ENCODE measurements at places on chromosomes 5 and 9.

DNA sequence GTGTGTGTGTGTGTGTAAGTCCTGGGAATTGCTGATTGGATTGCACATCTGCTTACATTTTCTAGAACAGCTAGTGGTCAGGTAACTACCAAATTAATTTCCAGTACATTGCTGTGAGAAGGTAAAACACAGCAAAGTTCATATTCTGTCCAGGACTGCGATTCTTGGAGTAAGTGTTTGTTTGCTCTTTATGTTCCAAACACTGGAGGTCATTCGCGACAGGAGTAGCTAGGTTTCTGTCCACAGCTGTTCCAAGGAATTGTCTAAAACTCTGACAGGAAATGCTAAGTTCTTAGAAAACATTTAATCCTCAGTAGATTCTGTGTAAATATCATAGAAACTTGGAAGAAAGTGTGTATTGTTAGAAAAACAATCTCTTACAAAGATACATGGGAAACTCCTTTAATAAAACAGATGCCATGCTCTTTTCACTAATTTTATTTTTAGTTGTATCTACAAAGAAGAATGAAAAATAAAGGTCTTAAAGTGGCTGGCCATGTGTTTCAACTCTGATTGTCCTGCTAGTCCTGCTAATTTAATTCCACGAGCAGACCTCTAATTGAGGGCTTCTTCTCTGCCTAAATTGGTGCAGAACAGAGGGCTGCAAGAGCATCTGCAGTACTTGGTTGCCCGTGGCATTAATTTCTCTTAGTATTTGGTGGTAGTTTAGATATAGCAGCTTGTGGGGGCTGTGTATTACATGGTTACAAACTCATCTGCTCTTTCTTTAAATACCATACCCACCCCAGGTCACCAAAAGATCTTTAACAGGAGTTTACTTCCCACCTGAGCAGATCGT is 464.5 kb downstream of the RASEF start:
- no peak for DNase-seq

DNA sequence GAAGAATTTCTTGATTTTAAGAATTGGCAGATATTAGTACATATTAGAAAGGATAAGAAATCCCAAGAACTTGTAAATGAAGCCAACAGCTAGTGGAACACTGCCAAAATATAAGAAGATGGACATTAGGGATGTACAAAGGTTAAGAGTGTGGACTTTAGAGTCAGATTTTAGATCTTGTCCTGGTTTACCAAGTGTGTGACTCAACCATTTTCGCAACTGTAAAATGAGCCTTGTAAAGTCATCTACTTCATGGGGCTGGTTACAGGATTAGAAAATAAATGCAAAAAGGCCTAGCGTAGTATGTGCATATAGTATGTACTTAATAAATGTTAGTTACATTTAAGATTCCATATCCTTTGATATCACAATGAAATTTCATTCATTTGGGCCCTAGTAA is 260.0 kb downstream of the RAB3C start:
- no peak for DNase-seq

DNA sequence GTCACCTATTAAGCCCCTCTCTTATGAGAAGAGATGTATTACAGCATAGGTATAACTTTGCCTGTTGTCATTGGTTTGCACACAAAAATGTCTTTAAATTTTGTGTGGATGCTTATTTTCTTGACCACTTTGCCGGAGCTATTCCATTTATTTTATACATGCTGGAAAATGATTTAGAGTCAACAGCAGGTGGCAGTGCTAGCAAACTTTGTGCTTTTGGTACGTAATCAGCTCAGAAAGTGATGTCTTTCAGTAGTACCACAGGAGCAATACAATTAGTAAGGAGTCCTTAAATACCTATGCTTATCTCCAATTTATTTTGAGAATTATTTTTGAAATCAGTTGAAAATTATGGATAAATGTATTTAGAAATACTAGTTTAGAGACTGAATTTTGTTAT is 19.8 kb upstream of the NUDT12 start:
- DNase-seq, result no peak

DNA sequence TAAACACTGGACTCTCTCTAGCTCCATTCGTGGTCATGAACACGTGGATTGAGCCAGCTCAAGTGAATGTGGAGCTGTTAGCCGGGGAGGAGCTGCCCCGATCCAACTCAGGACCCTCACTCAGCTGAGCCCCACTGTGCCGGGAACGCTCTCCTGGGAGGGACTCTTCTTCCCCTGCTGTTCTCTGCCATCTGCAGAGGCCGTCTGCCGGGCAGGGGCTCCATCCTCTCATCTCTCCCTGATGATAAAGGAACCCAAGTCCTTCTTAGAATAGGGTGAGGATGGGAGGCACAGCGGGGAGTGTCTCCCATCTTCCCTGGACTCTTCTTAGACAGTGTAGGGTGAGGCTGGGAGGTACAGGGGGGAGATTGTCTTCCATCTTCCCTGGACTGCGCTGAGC is 120.5 kb upstream of the IRX4 start:
- DNase-seq, result no peak

DNA sequence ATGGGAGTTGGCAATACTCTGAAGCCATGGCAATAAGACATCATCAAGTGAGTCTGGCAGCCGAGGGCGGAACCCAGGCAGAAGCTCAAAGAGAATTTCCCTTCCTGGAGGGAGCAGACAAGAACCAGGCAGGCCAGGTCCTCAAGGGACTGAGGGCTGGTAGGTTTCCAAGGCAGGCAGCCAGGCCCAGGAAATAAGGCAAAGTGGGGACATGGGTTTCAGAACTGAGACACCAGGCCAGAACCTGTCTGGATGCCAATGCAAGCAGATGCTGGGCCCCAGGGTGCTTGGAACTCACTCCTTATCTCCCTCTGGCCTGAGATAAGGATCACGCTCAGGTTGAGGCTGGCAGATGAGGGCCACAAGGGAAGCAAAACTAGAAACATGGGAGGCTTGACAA is 8.9 kb downstream of the TSSK1B start:
- DNase-seq, result no peak

GRCh38 chr5:104859437-104859836 is 1296.8 kb upstream of the NUDT12 start:
- DNase-seq, result no peak

DNA sequence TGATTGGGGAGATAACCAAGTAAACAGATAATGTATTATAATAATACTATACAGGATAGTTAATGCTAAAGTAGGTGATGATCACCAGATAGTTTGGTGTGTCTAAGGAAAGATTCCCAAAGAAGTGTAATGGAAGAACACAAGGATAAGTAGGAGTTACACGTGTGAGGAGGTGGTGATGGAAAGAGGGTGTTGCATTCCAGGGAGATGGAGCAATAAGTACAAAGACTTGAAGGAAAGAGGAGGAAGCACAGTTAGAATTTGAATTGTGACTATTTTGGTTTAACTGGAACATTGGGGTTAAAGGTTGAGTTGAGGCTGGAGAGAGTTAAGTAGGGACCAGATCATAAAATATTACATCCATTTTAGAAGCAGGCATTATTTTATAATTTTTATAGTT is 76.9 kb downstream of the IPO11 start:
- DNase-seq, result no peak

- DNase-seq, result no peak
Observed at GRCh38 chr5:161751265-161751664, 65.7 kb downstream of the GABRA6 start.

DNA sequence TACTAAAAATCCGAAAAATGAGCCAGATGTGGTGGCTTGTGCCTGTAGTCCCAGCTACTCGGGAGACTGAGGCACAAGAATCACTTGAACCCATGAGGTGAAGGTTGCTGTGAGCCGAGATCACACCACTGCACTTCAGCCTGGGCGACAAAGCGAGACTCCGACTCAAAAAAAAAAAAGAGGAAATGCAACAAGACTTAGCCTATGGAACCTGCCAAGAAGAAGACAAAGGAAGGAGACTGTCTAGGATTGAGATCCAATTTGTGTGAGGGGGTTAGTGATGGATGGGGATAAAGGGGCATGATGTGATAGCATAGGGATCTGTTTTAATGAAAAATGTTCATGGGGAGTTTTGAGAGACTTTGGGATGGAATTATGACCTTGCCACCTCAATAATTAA is 72.9 kb downstream of the RAB24 start:
- no peak for DNase-seq

- DNase-seq, result no peak
Observed at GRCh38 chr9:134690946-134691694, 49.5 kb downstream of the COL5A1 start.

- DNase-seq, result no peak
Observed at GRCh38 chr9:3419893-3420292, 105.9 kb downstream of the RFX3 start.

DNA sequence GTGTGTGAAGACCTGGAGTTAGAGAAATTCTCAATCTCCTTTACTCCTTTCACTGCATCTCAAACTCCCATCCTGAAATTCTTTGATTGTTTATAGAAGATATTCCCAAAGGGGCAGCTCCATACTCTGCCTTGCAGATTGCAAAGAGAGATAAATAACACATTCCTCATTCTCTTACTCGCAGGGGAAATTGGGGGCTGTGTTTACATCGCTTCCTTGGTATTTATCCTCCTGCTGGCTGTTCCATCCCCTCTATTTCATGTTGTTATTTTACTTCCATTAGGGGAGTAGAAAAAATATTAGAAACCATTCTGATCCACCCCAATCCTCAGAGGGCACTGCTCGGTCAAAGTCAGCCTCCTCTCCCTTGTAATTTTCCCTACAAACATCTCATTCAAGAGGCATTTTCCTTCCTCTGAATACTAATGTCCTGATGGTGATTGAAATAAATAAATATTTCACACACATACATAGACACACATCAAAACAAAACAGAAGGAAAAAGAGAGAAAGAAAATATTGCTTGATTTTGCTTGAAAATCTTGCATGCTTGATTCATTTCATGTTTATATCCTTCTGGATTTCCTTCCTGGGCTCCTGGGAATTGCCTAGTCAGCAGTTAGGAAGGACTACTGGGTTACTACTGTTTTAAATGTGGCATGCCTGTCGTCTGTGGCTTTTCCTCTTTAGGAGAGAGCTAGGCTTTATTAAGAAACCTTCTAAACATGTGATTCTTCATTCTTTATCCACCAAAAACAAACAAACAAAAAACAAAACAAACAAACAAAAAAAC is 420.1 kb upstream of the PAPPA start:
- DNase-seq, result no peak

GRCh38 chr5:101929628-101930027 is 366.5 kb downstream of the SLCO4C1 start:
- DNase-seq, result no peak

GRCh38 chr5:155303120-155303519 is 289.6 kb downstream of the KIF4B start:
- no peak for DNase-seq

All from hematopoietic multipotent progenitor cell treated with erythropoietin and hydrocortisone succinate and interleukin-3 and kit ligand, for 15 days (in vitro differentiated cells).